Endodermal cell (in vitro differentiated cells): ENCODE measurements at places on chromosomes 11 and 22. TPM values are rescaled to one million over a fixed set of nuclear protein-coding genes. Genes with fewer than 3 reads are reported as not detected.

DNA sequence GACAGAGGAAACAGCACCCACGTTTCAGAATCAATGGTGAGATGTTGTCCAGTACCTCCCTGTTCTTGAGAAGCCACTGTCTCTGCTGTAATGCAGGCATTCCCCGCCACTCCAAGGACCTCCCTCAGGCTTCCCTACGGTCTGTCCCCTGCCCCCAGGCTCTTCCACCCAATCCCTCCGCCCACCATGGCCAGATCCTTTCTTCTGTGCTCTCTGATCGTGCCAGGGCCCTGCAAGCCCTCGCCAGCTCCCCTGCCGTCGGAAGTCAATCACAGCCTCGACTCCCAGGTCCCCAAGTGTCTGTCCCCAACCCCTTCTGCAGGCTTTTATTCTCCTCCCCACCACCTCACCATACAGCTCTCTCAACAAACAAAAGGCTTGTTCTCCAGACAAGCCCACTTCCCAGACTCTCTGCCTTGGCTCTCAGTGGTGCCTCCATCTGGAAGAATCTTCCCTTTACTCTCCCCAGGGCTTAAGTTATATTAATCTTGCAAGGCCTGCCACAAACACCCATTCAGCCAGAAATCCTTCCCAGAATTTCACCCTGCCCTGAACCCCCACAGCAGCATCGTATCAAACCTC, 13.7 kb downstream of the SCN4B start:
- no peak for DNase-seq

- no peak for DNase-seq
These were observed 30.8 kb upstream of the POU2AF1 start for GRCh38 chr11:111409915-111410314.

DNA sequence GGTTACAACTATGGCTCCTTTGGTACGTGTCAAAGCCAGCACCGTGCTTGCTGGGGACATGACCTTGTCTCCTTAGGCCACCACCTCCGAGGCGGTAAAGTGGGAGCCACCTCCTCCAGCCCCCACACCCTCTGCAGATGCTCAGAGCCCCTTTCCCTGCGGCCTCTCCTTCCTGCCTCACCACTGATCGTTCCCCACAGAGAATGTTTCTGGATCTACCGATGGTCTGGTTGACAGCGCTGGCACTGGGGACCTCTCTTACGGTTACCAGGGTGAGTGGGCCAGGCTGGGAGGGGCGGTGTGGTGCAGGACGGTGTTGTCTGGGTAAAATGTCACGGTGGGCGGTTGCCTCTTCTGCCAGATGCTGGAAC, 8.9 kb downstream of the SIDT2 start:
- DNase-seq = peak; percentile 34

GRCh38 chr11:69947793-69948255, 128.6 kb upstream of the FGF3 start:
- no peak for DNase-seq

GRCh38 chr22:23233752-23234408, 53.6 kb downstream of the BCR start:
- no peak for DNase-seq

- DNase-seq = no peak
These were observed 5.4 kb upstream of the CRTAM start for GRCh38 chr11:122832721-122833470.

GRCh38 chr22:33787645-33788456, 132.4 kb downstream of the LARGE1 start:
- no peak for DNase-seq

DNA sequence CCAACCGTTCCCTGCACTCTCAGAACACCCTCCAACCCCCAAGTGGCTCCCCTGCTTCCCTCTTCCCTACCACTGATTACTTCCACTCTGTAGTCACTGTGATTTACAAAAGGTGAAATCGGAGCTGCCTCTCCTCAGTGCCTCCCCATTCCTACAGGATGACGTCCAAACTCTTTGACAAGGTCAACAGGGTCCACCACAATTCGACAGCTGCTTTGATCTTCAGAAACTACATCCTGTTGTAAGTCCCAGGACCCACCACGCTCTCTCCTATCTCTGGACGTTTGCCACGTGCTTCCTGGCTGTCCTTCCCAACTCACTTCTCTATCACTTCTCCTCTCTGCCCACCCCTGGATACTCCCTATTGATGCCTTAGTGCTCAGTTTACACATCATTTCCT, 85.0 kb upstream of the EIF3D start:
- DNase-seq = no peak

DNA sequence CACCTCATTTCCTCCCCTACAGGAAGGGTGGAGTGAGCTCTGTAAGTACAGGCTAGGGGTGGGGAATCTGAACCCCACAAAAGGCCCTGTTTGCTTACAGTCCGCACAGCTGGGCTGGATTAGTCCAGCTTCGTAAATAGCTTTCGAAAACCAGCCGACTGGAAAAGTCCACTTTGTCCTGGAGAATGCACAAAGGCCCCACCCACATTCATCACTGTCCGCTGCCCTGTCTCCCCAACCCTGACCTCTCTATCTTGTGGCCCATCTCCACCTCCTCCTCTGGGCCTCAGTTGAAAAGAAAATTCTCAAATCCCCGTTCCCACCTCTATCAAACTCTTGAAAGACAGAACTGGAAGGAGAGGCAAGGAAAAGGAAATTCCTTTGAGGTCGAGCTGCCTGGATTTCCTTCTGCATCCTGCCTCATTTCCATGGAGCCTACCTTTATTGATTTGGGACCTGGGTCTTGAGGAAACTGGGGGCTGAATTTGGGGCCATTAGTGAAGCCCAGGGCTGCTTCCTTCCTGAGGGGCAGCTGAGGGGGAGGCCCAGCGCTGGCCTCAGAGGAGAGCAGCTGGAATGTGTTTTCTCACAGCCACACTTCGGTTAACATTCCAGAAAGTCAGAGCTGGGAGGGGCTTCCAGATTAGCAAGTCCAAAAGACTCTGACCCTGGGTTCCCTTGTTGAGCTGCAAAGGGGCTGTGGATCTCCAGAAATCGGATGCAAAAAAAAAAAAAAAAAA, 147.6 kb downstream of the FBXO7 start:
- DNase-seq = peak; percentile 89

DNA sequence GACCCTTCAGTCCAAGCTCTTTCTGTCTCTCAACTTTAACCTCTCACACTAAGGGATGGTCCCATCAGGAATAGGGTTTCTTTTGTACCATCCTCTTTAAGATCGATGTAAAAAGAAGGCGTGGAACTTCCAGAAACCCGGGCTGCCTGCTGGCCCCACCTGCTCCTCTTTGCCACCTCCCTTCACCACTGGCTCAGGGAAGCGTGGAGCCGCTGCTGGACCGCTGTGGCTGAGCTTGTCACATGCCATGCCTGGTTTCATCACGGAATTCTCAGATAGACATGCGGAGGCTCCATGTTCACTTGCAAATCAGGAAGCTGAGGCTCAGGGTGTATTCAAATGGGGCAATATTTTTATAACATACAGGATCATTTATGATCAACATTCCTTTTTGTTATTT, 399.7 kb downstream of the BRD1 start:
- no peak for DNase-seq

GRCh38 chr11:46414466-46414796, 22.9 kb upstream of the CHRM4 start:
- DNase-seq = no peak

- peak; percentile 67 for DNase-seq
These were observed 1.8 kb downstream of the TESMIN start for GRCh38 chr11:68749229-68750123.

PRR33 gene
- not detected in 3 replicates for total RNA-seq

SLC29A2 gene
- total RNA-seq = 29.8 and 32.4 TPM in 2 replicates

TUBA8 gene
- 0.66 and 0.79 TPM in 2 replicates for total RNA-seq

FAT3 gene
- 11.6 to 14.3 TPM (median 13.9 TPM) in 3 replicates for total RNA-seq
